KBM-7 (cell line): ENCODE measurements at places on chromosomes 6 and 20.

DNA sequence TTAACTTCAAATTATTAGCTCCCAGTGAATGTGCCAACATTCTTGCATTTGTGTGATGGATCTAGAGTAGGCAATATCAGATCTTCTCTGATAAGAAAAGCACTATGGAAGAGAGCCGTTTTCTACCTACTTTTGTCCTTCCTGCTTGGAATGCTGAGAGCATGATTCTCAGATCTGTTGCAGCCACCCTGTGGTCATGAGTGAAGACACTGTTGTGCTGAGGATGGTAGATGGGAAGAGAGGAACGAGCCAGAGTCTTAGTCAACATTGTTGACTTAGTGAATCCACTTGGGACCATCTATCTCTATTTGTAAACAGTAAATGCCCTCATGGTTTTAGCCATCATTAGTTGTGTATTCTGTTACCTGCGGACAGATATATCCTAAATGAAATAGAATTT lies 202.6 kb downstream of the CD109 start:
- DNase-seq, result no peak

DNA sequence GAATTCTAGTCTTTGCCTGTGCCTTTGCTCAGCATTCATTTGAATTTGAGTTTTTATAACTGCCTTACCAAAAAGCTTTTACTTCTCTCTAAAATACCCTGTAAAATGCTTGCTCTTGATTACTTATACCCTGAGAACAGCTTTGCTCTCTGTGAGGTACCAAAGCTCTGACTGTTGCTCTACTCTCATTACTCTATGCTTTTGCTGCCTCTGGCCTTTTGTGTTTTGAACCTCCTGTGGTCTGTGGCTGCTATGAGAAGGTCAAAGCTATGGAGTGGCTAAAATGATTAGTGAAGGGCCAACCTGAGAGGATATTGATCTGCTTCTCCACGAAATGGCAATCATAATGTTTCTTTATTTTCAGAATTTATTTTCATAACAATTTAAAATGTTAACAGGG lies 375.6 kb upstream of the IMPG1 start:
- DNase-seq, result no peak

DNA sequence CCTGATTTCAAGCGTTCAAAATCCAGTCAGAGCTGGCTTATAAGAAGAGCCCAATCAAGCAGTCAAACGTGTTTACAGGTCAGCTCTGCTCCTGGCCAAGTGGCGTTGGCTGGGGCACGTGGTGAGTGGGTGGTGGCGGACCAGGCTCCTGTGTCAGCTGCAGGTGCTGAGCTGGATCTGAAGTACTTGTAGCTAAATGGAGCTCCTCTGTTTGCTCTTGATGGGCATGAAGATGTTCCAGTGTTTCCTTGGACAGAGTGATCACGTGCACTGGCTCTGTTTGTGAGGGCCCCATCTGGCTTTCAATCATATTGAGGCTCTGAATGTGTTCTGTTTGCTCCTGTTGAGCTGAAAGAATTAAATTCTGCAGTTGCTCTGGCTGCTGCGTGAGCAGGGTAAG lies 10.2 kb upstream of the MICAL1 start:
- DNase-seq, result no peak

DNA sequence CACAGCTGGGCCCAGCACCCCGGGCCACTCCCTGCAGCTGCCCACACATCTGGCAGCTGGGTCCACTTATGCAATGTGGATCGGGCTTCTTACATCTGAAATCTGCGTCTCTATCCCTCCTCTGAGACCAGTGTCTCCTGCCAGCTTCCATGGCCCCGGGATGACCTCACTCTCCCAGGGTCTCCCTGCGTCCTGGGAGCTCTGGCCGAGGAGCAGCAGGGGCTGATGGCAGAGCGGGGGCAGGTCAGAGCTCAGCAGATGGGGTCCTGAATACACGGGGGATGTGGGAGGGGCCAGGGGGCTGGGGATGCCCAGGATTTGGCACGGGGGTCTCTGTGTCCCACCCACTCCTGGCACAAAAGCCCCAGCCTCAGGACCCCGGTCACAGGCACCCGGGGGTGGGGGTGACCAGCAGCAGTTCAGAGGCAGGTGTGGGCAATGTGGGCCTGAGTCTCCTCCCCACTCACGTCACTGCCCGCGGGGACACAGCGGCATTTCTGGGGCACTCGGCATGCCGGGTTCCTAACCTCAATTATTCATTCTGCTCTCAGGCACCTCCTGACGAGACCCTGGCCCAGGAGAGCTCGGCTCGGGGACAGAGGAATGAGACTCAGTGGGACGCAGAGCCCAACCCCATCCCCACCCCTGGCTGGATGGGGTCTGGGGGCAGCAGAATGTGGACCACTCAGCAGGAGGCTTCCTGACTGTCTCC lies 16.4 kb downstream of the CHRNA4 start:
- no peak for DNase-seq

DNA sequence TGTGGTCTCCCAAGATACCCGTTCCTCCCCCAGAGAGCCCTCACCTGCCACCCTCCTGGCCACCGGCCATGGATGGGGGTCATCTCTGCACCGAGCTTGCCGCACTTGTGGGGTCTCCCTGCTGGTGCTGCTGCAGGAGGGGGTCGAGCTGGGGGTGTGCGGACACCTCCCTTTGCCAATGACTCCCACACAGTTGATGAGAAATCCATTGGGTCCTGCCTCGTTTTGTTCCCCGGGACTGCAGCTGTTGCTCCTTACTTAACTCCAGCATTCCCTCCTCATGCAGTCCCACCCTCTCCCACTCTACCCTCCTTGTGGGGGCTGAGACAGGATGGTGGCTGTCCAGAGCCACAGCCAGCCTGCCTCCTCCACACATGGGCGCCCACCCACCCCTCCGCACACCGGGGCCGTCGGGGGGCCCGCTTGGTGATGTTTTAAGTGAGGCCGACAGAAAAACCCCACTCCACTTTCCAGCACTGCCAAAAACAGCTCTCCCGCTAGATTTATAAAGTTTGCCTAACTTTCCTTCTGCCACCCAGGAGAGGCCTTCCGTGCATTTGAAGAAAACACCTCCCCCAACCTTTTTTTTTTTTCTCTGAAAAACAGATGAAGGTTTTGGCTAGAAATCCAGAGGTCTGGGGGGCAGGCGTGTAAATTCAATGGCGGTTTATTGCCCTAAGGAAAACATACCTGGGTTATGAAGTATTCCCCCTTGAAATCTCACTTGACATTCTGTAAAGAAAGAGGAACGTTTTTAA lies 53.5 kb upstream of the APCDD1L start:
- no peak for DNase-seq

DNA sequence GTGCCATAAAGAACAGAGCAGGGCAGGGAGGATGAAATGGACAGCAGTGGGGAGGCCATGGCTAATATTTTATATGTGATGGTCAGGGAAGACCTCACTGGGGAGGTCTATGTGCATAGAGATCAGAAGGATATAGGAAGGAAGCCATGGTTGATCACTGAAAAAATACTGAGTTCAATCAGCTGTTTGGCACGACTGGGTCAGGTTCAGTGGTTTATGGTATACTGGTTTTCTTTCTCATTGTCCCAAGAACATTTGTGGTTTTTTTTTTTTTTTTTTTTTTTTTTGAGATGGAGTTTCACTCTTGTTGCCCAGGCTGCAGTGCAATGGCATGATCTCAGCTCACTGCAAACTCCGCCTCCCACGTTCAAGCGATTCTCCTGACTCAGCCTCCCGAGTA lies 78.3 kb upstream of the TIAM2 start:
- no peak for DNase-seq

GRCh38 chr6:156840136-156840535 lies 63.0 kb downstream of the ARID1B start:
- no peak for DNase-seq

GRCh38 chr6:140436023-140436811 lies 1061.8 kb upstream of the CITED2 start:
- no peak for DNase-seq

DNA sequence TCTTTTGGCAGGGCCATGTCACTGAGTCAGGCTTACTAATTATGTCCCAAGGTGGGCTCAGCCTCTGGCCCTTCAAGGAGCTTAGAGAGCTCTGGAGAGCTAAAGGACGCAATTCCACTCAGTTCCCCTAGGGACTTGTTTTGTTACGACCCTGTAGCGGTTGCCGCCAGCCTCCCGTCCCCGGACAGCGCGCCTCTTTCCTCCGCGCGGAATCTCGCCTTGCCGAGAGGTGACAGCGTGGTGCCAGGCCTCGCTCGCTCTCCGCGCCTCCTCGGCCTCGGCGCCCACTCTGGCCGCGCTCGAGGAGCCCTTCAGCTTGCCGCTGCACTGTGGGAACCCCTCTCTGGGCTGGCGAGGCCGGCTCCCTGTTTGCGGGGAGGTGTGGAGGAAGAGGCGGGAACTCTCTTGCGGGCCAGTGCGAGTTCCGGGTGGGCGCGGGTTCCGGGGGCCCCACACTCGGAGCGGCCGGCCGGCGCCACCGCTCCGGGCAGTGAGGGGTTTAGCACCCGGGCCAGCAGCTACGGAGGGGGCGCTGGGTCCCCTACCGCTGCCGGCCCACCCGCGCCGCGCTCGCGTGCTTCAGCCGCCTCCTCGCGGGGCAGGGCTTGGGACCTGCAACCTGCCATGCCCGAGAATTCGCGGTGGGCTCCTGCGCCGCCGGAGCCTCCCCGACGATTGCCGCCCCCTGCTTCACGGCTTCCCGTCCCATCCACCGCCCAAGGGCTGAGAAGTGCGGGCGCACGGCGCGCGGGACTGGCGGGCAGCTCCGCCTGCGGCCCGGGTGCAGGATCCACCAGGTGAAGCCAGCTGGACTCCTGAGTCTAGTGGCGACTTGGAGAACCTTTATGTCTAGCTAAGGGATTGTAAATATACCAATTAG lies 9.9 kb upstream of the ZNF311 start:
- DNase-seq, result no peak

- DNase-seq, result peak; percentile 8
Observed at GRCh38 chr6:161694995-161695394, 421.1 kb upstream of the AGPAT4 start.

DNA sequence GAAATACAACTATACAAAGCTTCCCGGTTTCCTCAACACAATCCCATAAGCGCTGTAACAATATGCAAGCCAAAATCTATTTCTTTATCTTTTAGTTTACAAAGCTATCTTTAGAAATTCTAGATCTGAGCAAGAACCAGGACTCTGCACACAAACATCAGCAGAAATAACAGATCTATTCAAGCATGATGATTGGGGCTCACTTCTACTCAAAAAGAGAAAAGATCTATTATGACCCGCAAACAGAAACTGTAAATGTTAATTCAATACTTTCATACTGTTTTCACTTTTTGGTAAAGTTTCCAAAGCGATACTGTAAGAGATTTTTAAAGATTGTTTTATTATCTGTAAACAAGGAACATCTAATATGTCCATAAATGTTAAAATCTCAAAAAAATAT lies 86.6 kb downstream of the SESN1 start:
- DNase-seq, result no peak

- DNase-seq, result no peak
Observed at GRCh38 chr6:14118091-14118439, 493 bp downstream of the CD83 start.

DNA sequence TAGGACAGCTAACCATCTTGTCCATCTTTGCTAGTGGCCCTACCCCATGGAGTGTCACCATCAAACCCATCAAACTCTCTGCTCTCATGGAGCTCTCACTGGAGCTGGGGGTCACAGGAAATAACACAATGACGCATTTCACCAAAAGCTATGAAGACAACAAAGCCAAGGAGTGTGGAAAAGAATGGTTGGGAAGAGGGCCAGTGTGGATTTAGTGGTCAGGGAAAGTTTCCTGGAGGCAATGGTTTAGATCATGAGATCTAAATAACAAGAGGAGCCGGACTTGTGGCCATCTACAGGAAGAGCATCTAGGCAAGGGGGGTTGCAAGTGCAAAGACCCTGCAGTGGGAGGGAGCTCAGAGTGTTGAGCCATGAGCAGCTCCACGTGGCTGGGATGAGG lies 189.5 kb downstream of the BMP7 start:
- DNase-seq, result no peak

DNA sequence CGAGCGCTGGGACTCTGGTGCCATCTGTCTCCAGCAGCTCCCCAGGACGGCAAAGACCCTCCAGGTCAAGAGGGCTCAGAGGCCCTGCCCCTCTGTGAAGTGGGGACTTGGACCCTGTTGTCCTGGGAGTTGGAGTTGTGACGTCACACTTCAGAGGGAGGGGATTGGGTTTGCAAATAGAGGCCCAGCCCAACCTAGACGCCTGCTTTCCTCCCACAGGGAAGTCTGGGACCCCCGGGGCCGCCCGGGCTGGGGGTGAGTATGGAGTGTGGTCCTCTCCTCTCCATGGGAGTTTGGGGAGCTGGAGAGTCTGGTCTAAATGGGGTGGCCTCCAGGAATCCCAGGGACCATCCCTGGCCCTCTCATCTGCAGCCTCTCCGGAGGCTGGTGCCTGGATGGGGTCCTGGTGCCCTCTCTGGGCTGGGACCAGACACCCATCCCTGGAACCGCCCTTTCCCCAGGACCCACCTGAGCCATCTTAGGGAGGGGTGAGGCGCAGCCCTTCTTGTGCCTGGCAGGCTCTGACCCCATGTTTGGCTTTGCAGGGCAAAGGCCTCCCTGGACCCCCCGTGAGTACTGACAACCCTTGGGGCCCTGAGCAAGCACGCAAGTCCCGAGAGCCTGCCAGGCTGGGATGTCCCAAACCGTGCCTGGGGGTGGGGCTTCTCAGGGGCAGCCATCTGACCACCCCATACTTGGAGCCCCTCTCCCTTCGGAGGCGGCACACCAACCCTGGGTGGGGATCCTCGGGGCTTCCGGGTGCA lies 4.3 kb downstream of the COL9A3 start:
- no peak for DNase-seq

- no peak for DNase-seq
Observed at GRCh38 chr6:144063246-144063743, 32.1 kb downstream of the SF3B5 start.

GRCh38 chr6:40556023-40556422 lies 31.1 kb downstream of the LRFN2 start:
- DNase-seq, result no peak

DNA sequence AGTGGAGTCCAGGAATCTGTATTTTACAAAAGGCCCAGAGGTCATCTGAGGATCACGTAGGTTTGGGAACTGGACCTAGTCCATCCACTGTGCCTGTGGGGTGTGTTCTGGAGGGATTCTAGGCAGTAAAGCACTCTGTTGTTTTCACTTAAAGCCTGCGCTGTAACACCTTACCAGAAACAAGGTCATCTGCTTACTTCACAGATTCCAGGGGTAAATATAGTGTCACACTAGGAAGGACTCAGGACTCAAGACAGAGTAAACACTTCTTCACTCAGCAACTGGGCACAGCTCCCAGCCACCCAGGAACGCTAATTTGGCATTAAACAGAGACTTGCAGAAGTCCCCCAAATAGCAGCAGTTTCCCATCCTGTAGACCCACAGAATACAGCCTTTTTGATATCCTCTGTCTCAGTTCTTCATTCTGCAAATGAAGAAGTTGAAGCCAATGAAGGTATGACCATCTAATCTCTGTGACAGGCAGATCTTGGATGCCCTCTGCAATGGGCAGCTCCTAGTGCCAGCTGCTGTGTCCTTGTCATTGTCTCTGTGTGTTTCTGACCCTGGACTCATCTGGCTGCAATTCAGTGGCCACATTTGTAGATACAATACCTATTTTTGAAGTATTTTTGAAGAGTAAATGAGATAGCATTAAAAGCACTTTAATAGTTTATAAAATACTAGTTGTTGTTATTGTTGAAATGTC lies 129.1 kb downstream of the SLC24A3 start:
- DNase-seq, result no peak
